ENCODE measurements at places on chromosomes 3 and 15.

DNA sequence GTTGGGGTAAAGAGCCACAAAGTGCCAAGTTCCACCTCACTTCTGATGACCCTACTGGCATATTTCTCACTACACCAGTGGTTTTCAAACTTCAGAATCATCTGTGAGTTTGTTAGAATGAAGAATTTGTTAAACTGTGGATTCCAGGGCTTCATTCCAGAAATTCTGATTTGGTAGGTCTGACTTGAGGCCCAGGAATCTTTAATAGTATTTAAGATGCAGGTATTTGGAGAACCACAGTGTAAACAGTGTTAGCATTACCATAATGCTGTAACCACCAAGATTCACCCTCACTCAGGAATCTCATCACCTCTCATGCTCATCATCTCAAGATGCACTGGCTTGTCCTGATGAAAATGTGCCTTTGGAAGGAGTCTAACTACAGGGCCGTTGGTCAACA, 6.0 kb downstream of the KCNMB3 start:
- DNase-seq, result no peak

DNA sequence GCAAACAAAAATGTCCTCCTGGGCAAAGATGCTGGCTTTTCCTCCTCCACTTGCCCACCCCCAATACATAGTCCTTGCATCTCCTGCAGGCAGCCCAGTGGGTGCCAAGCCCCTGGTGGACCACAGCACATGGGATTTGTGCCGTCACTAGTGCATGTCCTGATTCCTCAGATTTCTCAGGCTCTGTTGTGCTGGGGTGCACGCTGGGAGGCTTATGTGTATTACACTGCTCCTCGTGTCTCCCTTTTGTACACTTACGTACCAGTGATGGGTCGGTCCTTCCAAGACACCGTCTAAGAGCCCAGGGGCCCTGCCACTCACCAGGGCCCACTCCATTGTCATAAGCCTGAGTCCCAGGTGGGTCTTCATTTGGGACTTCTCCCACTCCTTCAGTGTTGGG, 70.1 kb downstream of the PLXNA1 start:
- no peak for DNase-seq

GRCh38 chr3:197343656-197344408, 45.4 kb upstream of the DLG1 start:
- DNase-seq, result no peak

- no peak for DNase-seq
These were observed 58.6 kb downstream of the PRICKLE2 start for GRCh38 chr3:64166584-64167162.

GRCh38 chr3:155302891-155303290, 9.4 kb upstream of the STRIT1 start:
- DNase-seq, result no peak

DNA sequence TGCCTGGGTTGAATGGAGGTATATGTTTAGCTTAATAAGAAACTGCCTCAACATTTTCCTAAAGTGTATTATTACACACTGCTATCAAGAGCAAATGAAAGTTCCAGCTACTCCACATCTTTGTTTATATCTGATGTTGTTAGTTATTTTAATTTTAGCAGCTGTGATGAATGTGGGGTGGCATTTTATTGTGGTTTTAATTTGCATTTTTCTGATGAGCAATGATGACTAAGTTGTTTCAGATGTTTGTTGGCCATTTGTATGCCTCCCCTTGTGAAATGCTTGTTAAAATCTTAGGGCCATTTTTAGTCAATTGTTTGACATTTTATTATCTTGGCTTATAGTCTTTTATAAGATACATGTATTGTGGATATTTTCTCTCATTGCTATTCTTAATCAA, 260.4 kb upstream of the SLCO3A1 start:
- no peak for DNase-seq

DNA sequence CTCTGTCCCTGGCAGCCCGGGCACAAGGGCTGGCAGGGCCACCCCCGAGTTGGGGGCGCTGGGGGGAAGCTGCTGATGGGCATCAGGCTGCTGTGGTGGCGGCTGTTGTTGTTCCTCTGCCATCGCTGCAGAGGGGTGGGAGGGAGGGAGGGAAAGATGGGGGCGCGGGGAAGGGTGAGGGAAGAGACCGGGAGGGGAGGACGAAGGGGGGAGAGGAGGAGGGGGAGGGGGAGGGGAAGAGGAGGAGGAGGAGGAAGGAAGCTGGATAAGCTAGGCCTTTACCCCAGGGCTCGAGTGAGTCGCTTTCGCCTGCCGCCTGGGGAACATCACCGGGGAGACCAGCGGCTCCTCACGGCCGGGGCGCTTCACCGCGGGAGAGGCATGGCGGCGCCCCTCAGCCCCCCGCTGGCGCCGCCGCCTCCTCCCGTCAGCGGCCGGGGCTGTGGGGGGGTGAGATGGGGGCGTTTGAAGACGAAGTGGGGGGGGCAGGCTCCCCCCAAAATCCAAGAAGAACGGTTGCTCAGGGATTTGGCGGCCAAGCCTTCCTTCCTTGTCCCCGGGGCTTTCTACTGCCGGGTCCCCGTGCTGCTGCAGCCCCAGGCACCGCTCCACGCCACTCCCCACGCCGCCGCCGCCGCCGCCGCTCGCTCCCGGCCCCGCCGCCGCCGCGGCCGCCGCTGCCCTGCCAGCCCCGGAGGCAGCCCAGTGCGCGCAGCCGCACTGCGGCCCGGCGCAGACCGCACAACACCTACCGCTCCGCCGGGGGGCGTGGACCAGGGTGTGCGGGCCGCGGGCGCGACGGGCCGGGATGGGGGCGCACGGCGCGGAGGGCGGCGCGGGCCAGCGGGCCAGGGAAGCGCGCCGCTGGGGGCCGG, at the start of gene RFX7:
RFX7 (minus strand) TSS at position 717 of the 875 bp plus-strand sequence; CDS start at position 123, 594 bp downstream.
- DNase-seq, result no peak

DNA sequence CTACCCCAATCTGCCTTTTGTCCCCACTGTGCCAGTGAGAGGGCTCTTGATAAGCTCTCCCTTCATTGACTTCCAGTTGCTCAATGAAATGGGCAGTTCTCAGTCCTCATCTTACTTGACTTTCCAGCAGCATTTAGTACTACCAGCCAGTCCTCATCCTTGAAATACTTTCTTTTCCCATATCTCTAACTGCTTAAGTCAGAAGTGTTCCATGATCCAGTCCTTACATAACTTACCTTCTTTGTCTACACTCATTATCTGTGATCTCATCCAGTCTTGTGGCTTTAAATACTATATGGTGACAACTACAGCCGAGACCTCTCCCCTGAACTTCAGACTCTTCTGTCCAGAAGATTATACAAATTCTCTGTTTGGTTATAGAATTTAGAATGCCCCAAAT, 28.7 kb downstream of the RARRES1 start:
- no peak for DNase-seq

DNA sequence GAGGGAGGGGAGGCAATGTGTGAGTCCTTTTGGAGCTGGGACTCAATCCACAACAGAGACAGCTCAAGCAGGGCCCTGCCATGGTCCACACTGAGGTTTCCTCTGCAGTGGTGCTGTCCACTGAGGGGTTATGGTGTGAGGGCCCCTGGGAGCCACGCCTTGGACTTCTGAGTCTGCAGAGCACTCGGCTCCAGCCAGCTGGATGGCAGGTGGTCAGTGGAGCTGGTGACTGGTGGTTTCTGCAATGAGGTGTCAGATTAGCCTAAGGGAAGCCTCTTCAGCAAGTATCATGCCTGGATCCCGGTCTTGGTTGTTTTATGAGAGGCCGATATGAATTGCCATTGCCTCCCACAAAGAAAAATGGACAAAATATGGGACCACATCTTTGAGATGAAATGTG, 21.7 kb downstream of the LSM3 start:
- no peak for DNase-seq

DNA sequence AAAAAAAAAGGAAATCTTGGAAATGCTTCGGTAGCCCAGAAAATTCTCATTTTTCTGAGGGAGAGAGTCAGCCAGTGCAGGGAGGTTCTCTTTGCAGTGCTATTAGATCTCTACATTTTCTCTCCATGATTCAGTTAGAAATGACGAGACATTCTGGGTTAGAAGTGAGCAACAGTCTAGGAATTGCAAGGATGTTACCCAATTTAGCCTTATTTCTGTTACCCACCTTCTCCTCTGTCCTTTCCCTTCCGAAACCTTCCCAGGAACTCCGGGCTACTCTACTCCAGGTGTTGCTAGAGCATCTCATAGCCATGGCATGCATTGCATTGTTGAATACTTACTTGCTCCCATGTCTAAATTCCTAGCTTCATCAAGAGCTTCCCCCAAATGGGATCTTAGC, 106.8 kb downstream of the EDEM1 start:
- DNase-seq, result no peak

GRCh38 chr15:29270169-29270955, 740 bp upstream of the NSMCE3 start:
- peak; percentile 46 for DNase-seq

DNA sequence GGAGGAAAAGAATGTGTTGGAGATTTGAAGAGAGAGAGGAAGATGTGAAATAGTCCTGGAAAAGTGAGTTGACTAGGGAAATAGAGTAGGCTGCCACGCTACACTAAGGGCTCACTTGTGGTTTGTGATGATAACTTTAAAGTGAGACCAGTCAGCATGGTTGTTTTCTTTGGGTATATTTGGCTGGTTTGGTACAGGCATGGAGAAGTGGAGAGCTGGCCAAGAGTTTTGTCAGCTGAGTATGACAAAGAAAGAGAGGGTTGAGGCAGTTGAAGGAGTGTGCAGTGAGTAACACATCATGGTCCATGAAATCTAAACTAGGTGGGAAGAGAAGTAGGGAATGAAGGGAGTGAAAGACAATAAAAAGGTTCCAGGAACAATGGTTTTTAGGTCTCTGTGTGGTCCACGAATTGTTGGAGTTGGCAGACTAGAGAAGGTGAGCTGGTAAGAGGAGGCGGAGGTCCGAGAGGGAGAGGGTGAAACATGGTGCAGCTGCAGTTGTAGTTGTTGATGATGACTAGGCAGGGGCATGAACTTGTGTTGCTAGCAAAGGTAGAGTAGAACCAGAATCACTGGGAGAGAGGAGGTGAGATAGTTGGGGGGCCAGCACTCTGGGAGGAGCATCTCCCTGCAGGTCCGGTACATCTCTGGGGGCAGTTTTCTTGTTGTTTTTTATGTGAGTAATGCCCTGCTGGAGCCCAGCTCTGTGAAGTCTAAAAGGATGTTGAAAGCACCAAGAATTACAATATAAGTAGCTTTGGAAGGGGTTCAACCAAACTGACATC, 21.0 kb downstream of the ZNF80 start:
- no peak for DNase-seq

DNA sequence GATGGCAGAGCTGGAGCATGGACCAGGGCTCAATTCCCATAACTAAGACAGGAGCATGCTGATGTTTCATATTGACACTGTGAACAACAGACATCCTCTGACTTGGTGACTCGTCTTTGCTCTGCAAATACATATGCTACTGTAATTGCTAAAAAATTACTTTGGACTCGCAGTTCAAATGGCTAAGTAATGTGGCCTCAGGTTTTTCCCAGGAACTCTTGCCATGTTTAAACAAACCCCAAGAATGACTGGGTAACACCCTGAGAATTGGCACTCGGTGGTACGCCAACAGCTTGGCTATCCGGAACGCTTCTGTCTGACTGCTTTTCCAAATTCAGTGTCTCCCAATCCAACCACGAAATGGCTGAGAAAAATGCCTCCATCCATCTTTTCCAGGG, 456.7 kb upstream of the THBS1 start:
- DNase-seq, result no peak

GRCh38 chr3:25902586-25902985, 112.7 kb downstream of the OXSM start:
- DNase-seq, result no peak

GRCh38 chr3:132445817-132446216, 28.5 kb downstream of the DNAJC13 start:
- no peak for DNase-seq

- no peak for DNase-seq
These were observed 417.4 kb upstream of the NAALADL2 start for GRCh38 chr3:174441588-174442301.

DNA sequence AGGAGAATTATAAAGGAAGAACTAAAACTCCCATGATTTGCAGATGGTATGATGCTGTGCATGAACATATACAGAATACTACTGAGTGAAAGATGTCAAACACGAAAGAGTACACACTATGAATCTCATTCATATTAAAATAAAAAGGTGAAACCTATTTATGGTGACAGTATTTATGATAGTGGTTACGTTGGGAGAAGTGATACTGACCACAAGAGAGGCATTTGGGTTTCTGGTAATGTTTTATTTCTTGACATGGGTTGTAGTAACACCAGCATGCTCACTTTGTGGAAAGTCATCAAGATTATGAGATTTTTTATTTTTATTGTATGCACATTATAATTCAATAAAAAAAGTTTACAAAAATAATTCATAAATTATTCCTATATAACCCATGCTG, 324.0 kb downstream of the GAP43 start:
- DNase-seq, result no peak

GRCh38 chr3:42847731-42848130, 27.9 kb downstream of the CYP8B1 start:
- no peak for DNase-seq

DNA sequence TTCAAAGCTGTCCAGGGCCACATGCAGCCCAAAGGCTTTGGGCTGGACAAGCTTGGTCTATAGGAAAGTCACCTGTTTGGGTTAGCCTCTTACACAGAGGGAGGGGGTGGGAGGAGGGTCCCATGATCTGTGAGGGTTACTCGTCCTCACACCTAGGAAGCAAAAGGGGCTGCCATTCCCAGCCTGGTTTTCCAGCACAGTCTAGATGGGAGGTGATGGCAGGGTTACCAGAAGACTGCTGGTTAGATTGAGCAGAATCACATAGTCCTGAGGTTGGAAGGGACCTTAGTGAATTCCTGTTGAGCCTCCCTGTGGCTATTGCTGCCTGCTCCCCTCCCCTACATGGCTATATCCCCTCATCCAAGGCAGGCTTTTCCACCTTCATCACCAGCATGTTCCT, 101.8 kb downstream of the SEMA5B start:
- no peak for DNase-seq

GRCh38 chr3:61535826-61536225, 25.5 kb upstream of the PTPRG start:
- no peak for DNase-seq

GRCh38 chr15:100339999-100340398, 1.8 kb downstream of the ADAMTS17 start:
- no peak for DNase-seq

DNA sequence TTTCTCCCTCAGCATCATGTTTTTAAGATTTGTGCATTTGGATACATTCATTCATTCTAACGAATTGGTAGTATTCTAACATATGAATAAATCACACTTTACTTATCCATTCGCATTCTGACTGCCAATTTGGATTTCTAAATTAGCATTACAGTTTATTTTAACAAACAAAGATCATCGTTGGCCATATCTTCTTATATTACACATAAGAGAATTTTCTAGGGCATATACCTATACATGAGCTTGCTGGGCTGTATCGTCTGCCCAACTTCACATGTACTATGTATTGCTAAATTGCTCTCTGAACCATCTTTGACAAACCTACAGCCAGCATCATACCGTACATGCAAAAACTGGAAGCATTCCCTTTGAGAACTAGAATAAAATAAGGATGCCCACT, 265.8 kb upstream of the PPP2R3A start:
- DNase-seq, result no peak
